Stimulated activated CD4-positive, alpha-beta T cell treated with anti-CD3 and anti-CD28 coated beads, Interleukin-15, amount 100 ng/mL, for 24 hours (primary cell): ENCODE measurements at places on chromosomes 13 and 19.
A peak's percentile ranks its signal among the peaks of the same experiment; 100 is the strongest.

GRCh38 chr13:32984857-32985626, 31.2 kb upstream of the KL start:
- DNase-seq, result no peak

DNA sequence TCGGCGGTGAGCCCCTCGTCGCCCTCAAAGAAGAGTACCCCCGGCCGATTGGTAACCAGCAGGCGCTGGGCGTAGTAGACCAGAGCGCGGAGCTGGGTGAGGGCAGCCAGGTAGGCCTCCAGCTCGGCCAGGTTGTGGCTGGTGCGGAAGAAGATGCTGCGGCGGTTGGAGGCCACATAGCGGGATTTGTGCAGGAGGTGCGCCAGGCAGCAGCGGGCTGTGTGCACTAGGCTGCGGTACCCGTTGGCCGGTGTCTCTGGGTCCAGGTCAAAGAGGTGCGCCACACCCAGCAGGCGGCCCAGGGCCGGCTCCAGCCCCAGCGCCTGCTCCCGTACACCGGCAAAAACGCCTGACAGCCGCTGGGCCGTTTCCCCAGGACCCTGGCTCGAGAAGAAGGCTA, 16.8 kb downstream of the LIPE start:
- no peak for DNase-seq

DNA sequence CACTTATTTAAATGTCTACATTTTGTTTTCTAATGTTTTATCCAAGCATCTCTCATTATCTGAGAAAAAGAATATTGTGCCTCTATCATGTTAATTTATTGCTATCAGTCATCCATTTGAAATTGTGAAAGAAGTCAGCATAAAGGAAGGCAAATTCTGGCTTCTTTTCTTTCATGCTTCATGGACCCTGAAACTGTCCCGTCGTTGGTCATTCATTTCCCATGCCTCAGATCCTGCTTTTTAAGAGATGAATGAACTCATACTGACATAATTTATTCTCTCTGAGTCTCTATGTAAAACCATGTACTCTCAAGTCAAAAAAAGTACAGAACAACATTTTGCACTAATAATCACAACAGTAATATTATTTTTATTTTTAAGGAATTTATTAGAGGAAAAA, 2512.0 kb downstream of the PCDH9 start:
- DNase-seq, result no peak

DNA sequence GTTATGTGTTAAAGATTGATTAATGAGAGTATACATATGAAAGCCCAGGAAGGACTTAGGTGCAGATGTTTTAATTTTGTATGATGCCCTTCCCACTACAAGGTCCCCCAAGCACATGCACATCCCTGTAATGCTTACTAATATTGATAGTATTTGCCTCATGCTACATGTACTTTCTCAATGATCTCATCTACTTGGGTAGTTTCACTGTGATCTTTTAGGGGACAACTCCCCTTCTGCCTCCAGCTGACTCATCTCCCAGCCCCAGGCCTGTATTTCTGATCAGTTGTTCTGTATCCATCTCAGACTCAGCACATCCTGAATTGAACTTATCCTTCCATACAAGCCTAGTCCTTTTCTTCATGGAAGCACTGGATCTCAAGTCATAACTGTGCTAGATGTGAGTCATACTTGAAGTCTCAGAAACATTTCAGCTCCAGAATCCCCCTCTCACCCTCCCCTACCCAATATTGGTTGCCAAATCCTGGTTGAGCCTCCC, 49.4 kb upstream of the INTS6 start:
- peak; percentile 55 for DNase-seq

GRCh38 chr13:48559638-48560320, 26.9 kb upstream of the RCBTB2 start:
- DNase-seq, result no peak

DNA sequence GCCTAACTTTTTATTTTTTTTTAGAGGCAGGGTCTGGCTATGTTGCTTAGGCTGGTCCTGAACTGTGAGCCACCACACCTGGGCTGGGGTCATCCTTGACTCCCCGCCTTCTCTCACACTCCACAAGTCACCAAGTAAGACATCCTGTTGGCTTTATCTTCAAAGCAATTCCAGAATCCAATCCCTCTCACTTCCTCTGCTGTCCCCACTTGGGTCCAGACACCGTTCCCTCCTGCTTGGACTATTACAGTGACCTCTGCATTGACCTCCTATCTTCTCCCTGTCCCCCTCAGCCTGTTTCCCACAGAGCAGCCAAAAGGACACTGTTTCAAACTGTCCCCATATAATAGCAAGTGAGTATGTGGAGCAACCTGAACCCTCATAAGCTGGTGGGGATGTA, 4.7 kb upstream of the GNG8 start:
- no peak for DNase-seq

DNA sequence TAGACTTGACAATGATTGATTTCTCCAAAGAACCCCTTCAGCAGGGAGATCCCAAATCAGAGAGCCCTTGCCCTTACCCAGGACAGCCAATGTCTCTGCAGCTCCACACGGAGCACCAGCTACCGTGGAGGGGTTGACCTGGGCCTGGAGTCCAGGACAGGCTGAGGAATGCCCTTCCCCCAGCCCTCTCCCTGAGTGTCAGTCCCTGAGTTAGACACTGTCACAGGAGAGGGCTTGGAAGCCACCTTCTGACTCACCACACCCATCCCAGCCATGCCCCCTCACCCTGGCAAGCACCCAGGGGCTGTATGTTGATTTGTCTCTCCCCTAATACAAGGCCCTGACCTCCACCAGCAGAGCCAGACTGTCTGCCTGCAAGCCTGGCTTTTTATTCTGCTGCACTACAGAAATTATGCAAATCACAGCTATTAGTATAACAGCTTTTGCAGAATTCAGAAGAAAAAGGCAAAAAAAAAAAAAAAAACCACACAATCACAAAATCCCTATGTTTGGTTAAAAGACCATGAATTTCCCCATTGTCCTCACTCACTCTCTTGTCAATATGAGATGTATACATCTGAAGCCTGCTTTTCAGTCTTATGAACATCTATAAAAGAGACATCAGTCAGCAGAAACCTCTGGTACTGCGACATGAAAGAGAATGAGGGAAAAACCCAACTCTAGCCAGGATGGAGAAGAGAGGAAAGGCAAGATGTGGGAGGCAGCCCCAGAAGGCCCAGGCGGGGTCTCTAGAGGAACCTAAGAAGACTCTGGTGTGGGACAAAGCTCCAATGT, 240.7 kb downstream of the UQCRFS1 start:
- no peak for DNase-seq

DNA sequence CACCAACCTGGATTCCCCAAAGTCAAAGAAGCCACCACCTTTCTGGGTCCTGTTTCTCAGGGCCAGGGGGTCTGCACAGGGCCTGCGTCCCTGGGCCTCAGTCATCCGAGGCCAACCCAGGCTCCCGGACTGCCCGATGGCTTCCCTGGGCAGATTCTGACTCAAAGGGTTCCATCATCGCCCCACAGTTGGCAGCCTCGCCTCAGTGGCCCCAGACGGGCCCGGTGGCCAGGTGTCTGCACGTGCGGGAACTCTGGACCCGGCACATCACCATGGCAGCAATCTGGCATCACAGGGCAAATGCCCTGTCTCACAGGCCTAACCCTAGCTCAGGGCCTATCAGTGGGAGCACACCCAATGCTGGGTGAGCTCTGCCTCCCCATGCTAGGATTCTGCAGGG, 2.9 kb downstream of the IGFL1 start:
- no peak for DNase-seq

- no peak for DNase-seq
Observed at GRCh38 chr13:106560821-106561220, 7.1 kb downstream of the ARGLU1 start.

- DNase-seq, result no peak
Observed at GRCh38 chr19:726993-727956, 18.5 kb downstream of the PALM start.

DNA sequence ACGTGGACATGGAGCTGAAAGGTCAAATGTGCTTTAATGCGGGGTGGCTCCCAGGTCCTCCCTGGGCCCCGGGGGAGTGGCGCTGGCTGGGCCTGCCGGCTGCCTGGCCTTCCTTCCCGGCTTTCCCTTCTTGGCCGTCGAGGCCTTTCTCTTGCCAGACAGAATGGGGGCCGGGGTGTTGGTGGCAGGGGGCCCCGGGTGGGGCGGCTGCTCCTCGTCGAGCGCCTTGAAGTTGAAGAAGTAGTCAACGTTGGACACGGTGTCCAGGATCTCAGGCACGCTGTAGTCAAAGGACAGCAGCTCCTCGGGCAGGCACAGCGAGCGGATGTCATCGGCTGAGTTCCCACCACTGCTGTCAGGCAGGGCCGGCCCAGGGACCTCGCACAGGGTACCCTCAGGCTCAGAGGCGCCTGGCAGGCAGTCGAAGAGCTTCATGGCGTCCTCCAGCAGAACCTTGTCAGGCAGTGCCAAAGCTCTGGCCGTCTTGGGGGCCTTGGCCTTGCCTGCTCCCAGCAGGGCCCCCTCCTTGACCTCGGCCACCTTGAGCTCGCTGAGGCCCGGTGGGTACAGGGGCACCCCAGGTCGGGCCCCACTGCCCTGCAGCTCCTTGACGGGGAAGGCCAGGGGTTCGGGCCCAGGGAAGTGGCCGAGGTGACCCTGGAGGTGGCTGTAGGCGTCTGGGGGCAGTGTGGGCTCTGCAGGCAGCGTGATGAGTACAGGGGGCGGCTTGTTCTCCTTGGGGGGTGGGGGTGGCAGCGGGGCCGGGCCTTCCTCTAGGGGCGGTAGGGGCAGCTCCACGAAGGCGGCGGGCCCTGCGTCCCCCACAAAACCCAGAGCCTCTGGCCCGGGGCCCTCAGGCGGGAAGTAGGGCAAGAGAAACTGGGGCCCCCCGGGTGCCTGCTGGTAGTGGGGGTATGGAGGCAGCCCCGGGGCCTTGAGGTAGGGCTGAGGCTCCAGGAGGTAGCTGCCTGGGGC, 1.3 kb downstream of the PRR22 start:
- no peak for DNase-seq

- no peak for DNase-seq
Observed at GRCh38 chr13:50850445-50850844, 7.0 kb upstream of the DLEU7 start.

DNA sequence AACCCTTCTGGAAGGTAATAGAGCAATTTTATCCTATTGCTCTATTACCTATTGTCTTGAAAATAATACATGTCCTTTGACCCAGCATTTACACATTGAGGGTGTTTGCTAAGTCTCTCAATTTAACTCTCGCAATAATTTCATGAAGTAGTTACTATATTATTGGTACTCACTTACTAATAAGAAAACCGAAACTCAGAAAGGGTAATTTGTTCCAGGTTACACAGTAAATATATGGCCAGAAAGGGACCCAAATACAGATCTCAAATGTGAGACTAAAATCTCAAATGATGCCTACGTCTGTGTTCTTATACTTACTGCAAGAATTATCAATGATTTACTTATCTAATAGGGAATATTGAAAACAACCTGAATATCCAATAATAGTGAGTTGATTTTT, 29.7 kb upstream of the FAM216B start:
- no peak for DNase-seq

DNA sequence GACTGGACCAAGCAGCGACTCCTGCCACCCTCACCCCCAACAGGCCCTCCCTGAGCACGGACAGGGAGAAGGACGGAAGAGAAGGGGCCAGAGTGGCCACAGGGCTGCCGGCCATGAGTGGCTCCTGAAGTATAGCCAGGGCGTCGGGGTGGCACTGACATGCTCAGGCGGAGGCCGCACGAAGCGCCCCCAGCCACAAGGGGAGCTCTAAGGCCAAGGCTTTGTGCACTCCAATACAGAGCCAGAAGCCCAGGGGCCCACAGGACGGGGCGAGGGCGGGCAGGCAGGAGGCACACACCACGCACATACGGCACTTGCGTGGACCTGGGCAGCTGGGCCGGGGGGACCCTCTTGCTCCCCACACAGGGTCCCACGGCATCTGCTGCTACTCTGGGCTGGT, 52.0 kb downstream of the KLF2 start:
- peak; percentile 55 for DNase-seq

DNA sequence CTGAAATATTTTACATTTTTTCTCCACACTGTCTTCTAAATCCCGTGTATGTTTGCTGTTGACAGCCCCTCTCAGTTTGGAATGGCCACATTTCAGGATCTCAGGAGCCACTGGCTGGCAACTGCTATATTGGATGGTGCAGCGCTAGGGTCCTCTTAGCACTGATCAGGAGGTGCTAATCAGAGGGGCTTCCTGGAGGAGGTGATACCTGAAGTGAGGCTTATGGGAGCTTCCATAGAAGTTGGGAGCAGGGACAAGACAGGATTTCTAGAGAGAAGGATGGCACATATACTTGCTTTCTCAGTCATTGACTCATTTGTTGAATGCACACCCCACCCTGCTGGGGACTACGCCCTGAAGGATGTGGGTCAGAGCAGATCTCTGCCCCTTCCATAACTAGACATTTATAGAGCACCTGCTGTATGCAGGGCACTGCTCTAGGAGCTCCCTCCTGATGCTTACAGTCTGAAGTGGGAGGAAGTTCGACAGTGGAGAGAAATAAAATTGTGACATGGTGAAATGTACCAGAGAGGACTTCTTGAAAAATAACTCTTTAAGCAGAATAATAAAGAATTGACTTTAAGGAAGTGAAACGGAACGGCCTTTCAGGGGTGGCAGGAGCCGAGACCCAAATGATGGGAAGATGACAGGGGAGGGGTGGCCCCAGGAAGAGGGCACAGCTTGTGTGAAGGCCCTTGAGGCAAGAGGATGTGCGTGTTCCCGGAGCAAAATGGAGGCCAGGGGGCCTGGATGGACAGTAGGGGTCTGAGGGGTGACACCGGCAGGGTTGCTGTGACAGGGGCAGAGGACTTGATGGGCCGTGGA, 13.1 kb downstream of the AP2A1 start:
- no peak for DNase-seq

DNA sequence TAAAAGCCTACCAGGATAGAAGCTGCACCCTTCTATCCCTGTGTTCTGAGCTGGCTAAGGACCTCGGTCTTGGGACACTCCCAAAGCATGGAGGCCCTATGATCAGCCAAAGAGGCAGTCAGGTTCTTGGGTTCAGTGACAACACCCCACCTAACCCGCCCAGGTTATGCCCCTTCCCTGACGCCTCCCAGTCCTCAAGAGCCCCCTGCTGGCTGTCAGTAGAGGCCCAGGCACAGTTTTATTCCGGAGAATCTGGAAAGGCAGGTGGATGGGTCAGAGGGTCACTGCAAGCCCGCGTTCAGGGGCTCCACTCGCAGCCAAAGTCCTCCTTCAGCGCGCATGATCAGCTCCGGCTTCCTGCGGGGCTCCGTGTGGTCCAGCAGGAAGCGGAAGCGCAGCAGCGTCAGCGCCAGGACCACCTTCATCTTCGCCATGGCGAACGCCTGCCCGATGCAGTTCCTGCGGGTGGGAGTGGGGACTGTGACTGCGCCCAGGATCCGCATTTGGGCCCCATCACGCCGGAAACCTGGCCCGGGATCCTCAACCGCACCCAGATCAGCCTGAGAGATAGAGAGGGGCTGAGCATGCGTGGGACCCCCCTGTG, 22.3 kb downstream of the OR10H3 start:
- DNase-seq, result peak; percentile 14

GRCh38 chr19:12077375-12077774, 12.8 kb downstream of the ZNF844 start:
- DNase-seq, result no peak

- no peak for DNase-seq
Observed at GRCh38 chr19:17322854-17323253, 11.8 kb downstream of the ANO8 start.

- DNase-seq, result no peak
Observed at GRCh38 chr13:27259831-27260230, 8.5 kb downstream of the RPL21 start.

- no peak for DNase-seq
Observed at GRCh38 chr19:11016631-11017030, 55.8 kb downstream of the SMARCA4 start.
